SJCRH30 (cell line): ENCODE measurements at places on chromosomes 12 and 14.

GRCh38 chr14:21840765-21841164 is 167.1 kb upstream of the OR4E1 start:
- no peaks in the 10 kb centered on the region for H3K36me3 ChIP-seq
- no peak for DNase-seq
- H3K27ac ChIP-seq, result no peak overlapping the region
- H3K4me3 ChIP-seq, result no peak overlapping the region

DNA sequence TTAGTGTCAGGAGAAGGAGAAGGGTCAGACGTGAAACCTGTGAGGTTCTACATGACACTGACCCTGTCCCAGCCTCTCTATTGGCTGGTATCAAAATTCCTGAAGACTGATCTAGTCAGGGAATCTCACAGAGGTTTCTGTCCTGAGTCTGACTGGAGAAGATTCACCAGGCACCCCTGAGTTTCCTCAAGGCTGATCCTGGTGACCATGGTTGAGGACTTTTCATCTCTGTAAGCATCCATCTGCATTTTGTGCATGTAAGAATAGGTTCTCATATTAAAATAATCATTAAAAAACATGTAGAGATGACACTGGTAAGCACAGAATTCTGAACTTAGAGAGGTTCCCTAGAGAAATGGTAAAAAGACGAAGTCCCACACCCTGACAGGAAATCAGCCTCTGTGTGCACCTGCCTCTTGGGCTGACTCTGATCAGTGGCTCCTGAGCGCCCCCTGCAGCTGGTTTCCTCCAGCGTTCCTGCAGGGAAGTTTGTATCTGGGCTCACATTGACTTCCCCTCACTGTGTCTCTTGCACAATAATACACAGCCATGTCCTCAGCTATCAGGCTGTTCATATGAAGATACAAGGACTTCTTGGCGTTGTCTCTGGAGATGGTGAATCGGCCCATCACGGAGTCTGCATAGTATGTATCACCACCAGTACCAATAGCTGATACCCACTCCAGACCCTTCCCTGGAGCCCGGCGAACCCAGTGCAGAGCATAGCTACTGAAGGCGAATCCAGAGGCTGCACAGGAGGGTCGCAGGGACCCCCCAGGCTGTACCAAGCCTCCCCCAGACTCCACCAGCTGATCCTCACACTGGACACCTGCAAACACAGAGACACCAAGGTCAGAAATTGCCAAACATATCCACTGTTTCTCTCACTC is 991.9 kb downstream of the TMEM121 start:
- no peaks in the 10 kb centered on the region for H3K27me3 ChIP-seq
- DNase-seq, result peak; percentile 17
- no peaks in the 10 kb centered on the region for H3K36me3 ChIP-seq
- no peaks in the 10 kb centered on the region for H3K4me1 ChIP-seq
- H3K27ac ChIP-seq, result no peak overlapping the region

GRCh38 chr12:76549131-76549530 is 10.4 kb downstream of the OSBPL8 start:
- DNase-seq, result no peak
- H3K36me3 ChIP-seq, result no peaks in the 10 kb centered on the region
- no peaks in the 10 kb centered on the region for H3K27me3 ChIP-seq
- H3K4me3 ChIP-seq, result no peak overlapping the region

GRCh38 chr14:93207468-93208308 is 632 bp downstream of the UBR7 start:
- no peaks in the 10 kb centered on the region for H3K4me1 ChIP-seq
- H3K4me3 ChIP-seq, result peak overlapping the region; percentile 79
- H3K36me3 ChIP-seq, result peaks cover 10% of the 10 kb centered on the region
- peak overlapping the region; percentile 71 for H3K27ac ChIP-seq
- no peaks in the 10 kb centered on the region for H3K27me3 ChIP-seq
- DNase-seq, result peak; percentile 79

GRCh38 chr12:92602930-92603623 is 99.7 kb upstream of the PLEKHG7 start:
- H3K27me3 ChIP-seq, result no peaks in the 10 kb centered on the region
- H3K27ac ChIP-seq, result no peak overlapping the region
- no peaks in the 10 kb centered on the region for H3K36me3 ChIP-seq
- no peak overlapping the region for H3K4me3 ChIP-seq
